ENCODE measurements at places on chromosomes 11 and 22.

GRCh38 chr11:67996622-67997474 lies 7.0 kb downstream of the UNC93B1 start:
- peak; percentile 97 for DNase-seq

GRCh38 chr11:63770763-63771162 lies 2.2 kb upstream of the ZFTA start:
- no peak for DNase-seq

GRCh38 chr11:130433357-130433756 lies 4.9 kb upstream of the ADAMTS8 start:
- DNase-seq = no peak

- no peak for DNase-seq
Observed at GRCh38 chr11:130050257-130050656, 19.4 kb upstream of the APLP2 start.

GRCh38 chr22:46147471-46148267 lies 2.7 kb upstream of the PPARA start:
- DNase-seq = peak; percentile 24

DNA sequence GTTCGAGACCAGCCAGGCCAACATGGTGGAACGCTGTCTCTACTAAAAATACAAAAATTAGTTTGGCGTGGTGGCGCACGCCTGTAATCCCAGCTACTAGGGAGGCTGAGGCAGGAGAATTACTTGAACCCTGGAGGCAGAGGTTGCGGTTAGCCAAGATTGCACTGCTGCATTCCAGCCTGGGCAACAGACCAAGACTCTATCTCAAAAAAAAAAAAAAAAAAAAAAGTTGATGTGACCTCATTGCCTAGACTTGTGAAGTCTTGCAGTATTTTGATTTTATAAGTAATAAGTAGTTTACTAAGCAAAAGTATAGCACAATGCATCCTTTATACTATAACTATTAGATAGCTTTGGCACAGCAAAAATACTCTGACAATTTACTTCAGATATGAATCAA lies 9.9 kb upstream of the CUL5 start:
- no peak for DNase-seq

DNA sequence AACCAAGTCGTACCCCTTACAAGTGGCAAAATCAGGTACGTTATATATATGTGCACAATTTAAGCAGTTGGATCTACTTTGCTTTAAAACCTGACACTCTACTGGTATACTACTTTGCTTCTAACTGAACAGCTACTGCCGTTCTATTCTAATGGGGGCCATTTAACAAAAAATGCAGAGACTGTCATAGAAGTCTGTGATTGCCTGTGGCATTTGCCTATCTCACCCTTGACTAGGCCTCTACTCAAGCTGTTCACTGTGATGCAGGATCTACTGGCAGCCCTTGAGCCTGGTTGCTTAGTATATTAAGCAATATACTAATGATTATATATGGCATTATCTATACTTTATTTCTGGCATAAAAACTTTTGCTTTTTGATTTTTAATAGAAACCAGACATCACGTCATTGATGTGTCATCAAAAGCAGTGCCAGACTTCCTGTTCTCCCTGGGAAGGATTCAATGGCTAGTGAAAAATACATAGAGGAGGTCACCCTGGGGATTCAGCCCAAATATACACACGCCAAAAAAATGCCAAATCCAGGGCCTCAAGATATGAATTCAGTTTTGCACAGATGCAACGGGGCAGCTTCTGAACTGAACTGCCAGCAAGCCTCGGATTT lies 40.0 kb upstream of the FIBIN start:
- no peak for DNase-seq
